ENCODE measurements at places on chromosomes 2 and 18. TPM values are rescaled to one million over a fixed set of nuclear protein-coding genes. Genes with fewer than 3 reads are reported as not detected.

DNA sequence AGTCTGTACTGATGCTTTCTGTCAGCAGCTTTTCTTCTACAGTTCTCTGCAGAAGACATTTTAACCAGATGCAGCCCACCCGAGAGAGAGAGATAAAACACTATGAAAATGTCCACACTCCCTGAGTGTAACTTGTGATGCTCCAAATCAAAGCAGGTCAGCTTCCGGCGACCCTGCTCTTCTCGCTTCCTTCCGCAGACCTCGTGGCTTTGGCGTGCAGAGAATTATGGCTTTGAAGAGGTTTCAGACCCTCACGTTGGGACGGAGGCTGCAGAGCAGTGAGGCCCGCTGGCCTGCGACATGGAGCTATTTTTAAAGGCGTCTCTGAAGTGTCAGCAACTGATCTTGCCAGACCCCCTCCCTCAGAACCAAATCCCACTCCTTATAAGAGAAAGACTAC lies 41.8 kb downstream of the TMEM163 start:
- H3K27me3 ChIP-seq: peaks cover 11% of the 10 kb centered on the region
- no peak overlapping the region for H3K27ac ChIP-seq
- no peak for DNase-seq
- H3K4me1 ChIP-seq: peaks cover 41% of the 10 kb centered on the region
- H3K36me3 ChIP-seq: no peaks in the 10 kb centered on the region
- H3K4me3 ChIP-seq: peak overlapping the region; percentile 61

- H3K4me3 ChIP-seq: peak overlapping the region; percentile 65
- H3K27ac ChIP-seq: peak overlapping the region; percentile 94
- no peaks in the 10 kb centered on the region for H3K27me3 ChIP-seq
- H3K36me3 ChIP-seq: peaks cover 3% of the 10 kb centered on the region
- no peak for DNase-seq
Observed at GRCh38 chr2:181471226-181471625, 14.0 kb downstream of the ITGA4 start.

DNA sequence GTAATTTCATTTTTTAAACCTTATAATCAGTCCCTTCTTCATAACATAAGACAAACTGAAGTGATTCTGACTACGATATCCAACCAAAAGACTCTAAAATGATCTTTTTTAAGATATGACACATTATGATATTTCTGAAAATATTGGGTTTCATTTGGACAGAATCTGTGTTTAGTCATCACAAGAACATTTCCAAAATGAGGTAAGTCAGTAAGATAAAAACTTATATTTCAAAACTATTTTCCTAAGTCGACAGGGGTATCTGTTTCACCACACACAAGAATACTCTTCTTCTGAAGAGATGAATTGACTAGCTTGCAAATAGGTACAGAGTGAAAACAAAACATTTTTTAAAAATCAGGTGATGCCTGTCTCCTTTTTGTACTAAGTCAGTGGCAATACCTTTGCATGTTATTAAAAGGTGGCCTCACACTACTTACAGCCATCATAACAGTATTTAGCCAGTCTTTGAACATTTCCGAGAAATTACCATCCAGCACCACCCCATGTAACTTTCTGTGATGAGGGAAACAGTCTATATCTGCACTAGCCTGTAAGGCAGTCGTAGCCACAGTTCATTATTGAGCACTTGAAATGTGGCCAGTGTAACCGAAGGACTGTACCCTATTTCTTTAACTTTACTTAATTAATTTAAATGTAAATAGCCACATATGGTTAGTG lies 13.5 kb downstream of the STK39 start:
- peaks cover 57% of the 10 kb centered on the region for H3K4me1 ChIP-seq
- peak overlapping the region; percentile 81 for H3K27ac ChIP-seq
- H3K4me3 ChIP-seq: peak overlapping the region; percentile 73
- DNase-seq: no peak

DNA sequence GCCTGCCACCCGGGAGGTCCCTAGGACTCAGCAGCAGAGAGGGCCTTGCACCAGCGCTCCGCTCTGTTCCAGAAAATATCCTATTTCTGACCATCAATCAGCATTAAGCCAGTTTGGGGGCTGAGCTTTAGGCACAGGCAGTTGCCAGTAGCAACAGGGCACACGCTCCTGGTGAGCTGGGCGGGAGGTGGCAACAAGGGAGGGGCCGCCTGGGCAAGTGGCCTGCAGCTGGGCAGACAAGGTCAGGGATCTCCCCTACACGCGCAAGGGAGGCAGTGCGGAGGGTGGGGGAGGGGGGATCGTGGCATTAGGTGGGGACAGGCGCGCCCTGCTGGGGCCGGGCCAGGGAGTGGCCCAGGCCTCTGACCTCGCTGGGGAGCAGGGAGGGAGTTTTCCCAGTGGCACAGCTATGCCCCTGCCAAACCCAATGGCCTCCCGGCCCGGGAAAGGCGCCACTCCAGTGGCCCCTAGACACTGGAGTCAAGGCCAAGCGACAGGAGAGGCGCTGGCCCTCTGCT lies 302.8 kb downstream of the NCKAP5 start:
- no peak for DNase-seq
- peaks cover 7% of the 10 kb centered on the region for H3K27me3 ChIP-seq
- H3K27ac ChIP-seq: no peak overlapping the region
- H3K4me3 ChIP-seq: no peak overlapping the region
- no peaks in the 10 kb centered on the region for H3K36me3 ChIP-seq
- no peaks in the 10 kb centered on the region for H3K4me1 ChIP-seq

DNA sequence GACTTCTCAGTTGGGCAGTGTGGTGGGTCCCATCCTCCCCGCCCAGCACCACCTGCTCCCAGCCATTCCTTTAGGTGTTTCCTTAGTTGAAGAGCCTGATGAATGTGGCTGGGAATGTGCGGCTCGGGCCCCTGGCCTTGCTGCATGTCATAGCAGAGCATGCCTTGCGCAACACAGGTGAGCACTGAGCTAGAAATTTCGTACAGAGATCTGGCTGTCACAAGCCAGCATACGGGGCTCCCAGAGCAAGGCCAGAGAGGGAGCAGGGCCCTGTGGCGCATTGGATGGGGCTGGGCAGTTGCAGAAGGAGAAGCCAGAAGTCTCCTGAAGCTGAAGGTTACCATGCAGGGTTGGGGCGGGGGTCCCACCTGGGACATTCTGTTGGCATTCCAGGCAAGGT lies 129.7 kb downstream of the WDSUB1 start:
- DNase-seq: no peak
- H3K4me1 ChIP-seq: peaks cover 38% of the 10 kb centered on the region
- H3K27ac ChIP-seq: no peak overlapping the region
- no peaks in the 10 kb centered on the region for H3K27me3 ChIP-seq
- no peak overlapping the region for H3K4me3 ChIP-seq

DNA sequence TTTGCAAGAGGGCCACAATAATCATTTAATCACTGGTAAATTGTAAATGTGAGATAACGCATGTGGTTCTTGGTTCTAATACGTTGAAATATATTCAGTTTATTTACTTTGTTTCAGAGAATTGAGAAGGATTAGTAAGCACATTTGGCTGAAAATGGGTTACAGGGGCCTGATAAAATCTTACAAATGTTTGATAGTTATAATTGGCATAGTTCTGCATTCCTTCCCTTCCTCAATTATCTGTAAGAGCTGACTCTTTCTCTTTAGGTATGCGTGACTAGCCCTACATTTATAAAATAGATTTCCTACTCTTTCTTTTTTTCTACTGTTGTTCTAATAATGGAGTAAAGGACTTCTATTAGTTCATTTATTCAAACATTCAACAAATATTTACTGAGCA lies 685.2 kb downstream of the NUP35 start:
- H3K27ac ChIP-seq: no peak overlapping the region
- no peak overlapping the region for H3K4me3 ChIP-seq
- no peaks in the 10 kb centered on the region for H3K27me3 ChIP-seq

DNA sequence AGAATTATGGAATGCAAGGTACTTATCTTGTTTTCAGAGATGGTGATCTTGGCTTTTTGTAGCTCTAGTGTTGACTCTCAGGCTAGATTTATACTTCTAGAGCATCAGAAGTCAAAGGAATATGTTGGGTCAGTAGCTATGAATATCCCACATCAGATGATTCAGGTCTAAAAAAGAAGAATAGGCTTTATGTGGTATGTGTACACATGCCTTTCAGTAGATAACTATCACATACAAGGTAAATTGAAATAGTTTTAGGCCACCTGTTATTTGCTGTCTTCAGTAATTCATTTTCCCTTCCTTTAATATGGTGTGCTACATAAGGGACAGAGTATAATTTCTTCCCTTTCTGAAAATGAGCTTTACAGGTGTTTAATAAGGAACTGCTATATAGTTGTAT lies 142.4 kb downstream of the AGPS start:
- no peaks in the 10 kb centered on the region for H3K36me3 ChIP-seq
- no peak for DNase-seq
- no peak overlapping the region for H3K4me3 ChIP-seq
- no peak overlapping the region for H3K27ac ChIP-seq
- H3K4me1 ChIP-seq: no peaks in the 10 kb centered on the region

GRCh38 chr2:241503776-241504392 lies 4.5 kb downstream of the STK25 start:
- no peaks in the 10 kb centered on the region for H3K36me3 ChIP-seq
- no peaks in the 10 kb centered on the region for H3K27me3 ChIP-seq
- H3K4me1 ChIP-seq: peaks cover 17% of the 10 kb centered on the region
- DNase-seq: no peak
- no peak overlapping the region for H3K4me3 ChIP-seq
- H3K27ac ChIP-seq: no peak overlapping the region

DNA sequence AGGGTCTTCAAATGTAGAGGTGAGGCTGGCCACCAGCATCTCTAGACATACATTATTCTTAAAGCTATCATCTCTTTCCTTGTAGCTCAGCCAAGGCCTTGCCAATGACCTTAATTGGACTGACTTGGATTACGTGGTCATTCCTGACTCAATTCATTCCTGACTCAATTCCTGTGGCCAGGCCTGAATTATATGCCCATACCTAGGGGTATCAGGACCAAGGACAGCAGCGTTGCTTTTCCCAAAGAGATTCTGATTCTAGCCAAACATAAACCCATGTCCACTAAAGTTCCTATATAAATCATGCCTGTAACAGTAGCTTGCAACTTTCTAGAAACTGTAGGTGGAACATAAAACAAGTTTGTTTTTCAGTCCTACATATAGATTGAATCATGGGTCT lies 231.7 kb downstream of the ARL6IP6 start:
- no peaks in the 10 kb centered on the region for H3K27me3 ChIP-seq
- H3K4me3 ChIP-seq: no peak overlapping the region
- no peak for DNase-seq
- no peaks in the 10 kb centered on the region for H3K4me1 ChIP-seq

DNA sequence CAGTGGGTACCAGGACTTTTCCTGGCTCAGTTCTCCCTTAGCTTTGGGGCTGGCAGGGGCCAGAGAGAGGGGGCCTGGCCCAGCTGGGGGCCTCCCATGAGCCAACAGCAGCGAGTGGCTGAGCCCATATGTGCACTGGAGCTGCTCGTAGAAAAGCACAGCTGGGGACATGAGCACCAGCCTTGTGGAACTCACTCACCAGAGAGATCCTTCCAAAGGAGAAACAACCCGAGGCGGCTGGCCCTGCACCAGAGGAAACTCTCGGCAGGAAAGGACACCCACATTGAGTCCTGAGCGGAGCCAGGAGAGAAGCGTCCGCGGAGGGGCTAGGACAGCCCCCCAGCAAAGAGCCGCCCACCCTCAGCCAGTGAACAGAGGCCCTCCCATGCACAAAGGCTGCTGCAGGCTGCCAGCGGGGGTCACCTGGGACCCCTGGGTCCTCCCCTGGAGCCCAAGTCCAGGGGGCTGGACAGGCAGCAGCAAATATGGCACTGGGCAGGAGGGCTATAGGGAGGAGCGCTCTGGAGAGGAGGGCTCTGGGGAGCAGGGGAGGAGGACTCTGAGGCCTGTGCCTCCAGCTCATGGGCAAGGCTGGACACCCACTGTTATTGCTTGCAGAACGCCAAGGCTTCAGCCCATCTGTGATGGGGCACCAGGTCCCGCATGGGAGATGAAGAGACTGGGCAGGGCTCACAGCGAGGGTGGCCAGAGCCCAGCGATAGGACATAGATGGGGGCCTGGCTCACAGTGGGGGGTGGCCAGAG lies 42.1 kb upstream of the SNED1 start:
- no peaks in the 10 kb centered on the region for H3K4me1 ChIP-seq
- no peak overlapping the region for H3K27ac ChIP-seq
- H3K4me3 ChIP-seq: no peak overlapping the region
- H3K27me3 ChIP-seq: no peaks in the 10 kb centered on the region
- no peaks in the 10 kb centered on the region for H3K36me3 ChIP-seq

GRCh38 chr2:32965523-32966171 lies 18.9 kb downstream of the LTBP1 start:
- peaks cover 7% of the 10 kb centered on the region for H3K27me3 ChIP-seq
- no peaks in the 10 kb centered on the region for H3K4me1 ChIP-seq
- DNase-seq: no peak
- H3K36me3 ChIP-seq: no peaks in the 10 kb centered on the region
- H3K4me3 ChIP-seq: no peak overlapping the region

DNA sequence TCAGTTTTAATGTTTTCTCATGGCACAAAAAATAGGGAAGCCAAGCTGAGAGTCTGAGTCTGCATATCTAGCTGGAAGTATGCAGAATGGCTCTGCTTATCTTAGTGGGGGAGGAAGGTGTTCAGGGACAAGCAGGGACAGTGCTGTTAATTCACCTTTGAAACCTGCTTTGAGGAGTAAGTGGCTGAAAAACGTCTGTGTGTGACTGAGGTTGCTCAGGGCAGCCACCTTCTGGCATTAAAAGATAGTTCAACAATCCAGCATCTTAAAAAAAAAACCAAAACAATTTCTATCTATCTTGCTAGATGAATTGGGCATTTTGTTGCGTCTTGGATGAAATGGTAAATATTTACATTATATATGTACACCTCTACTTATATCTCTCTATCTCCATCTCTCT lies 2.0 kb upstream of the TRPM8 start:
- H3K4me3 ChIP-seq: no peak overlapping the region
- no peak overlapping the region for H3K27ac ChIP-seq
- H3K4me1 ChIP-seq: peaks cover 6% of the 10 kb centered on the region
- H3K27me3 ChIP-seq: peaks cover 53% of the 10 kb centered on the region
- H3K36me3 ChIP-seq: no peaks in the 10 kb centered on the region

DNA sequence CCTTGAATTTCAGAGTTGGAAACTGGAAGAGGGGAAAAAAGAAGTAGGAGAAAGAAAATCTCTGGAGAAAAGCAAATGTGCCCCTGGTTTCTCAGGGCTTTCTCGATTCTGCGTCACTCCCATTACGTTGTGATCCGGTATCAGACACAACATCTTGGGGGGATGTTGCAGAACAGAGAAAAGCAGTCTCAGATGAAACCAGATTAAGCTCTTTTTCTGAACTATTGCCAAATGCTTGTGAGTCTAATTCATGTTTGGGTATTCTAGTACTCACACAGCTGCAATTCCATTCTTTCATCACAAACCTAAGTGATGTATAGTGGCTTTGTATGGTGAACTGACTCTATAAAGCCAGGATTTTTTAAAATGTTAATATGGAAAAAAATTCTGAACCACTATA lies 233.2 kb downstream of the TCF4 start:
- H3K27me3 ChIP-seq: peaks cover 24% of the 10 kb centered on the region
- no peaks in the 10 kb centered on the region for H3K4me1 ChIP-seq
- H3K4me3 ChIP-seq: no peak overlapping the region
- DNase-seq: no peak
- H3K36me3 ChIP-seq: no peaks in the 10 kb centered on the region

GRCh38 chr18:73615506-73615905 lies 532.1 kb downstream of the FBXO15 start:
- no peaks in the 10 kb centered on the region for H3K27me3 ChIP-seq
- H3K36me3 ChIP-seq: no peaks in the 10 kb centered on the region
- no peak for DNase-seq
- H3K4me1 ChIP-seq: no peaks in the 10 kb centered on the region

The KIAA2012 gene
- total RNA-seq: not detected

The BCL2 gene
- total RNA-seq: 98.3 TPM

The DYSF gene
- 1.6 TPM for total RNA-seq

The SLC4A5 gene
- total RNA-seq: 4.4 TPM

The DAW1 gene
- not detected for total RNA-seq

The DSG2 gene
- total RNA-seq: 1.6 TPM

The CYP27C1 gene
- total RNA-seq: not detected
